Left ventricle myocardium superior (tissue), 1 donor: ENCODE measurements at places on chromosomes 4 and X. TPM values are rescaled to one million over a fixed set of nuclear protein-coding genes. Genes with fewer than 3 reads are reported as not detected.

Gene MYOZ2
- total RNA-seq = 792 TPM

Gene USP17L13
- not detected for total RNA-seq

Gene TRIM61
- total RNA-seq = 2.4 TPM

- DNase-seq = no peak
These were observed 24.7 kb upstream of the MXRA5 start for GRCh38 chrX:3371163-3371562.

GRCh38 chr4:163295138-163295537 is 37.3 kb downstream of the NPY1R start:
- no peak for DNase-seq
